NCI-H748 treated with DMSO at 0.1 percent for 48 hours (cell line): ENCODE measurements at places on chromosomes 2 and 18.
A peak's percentile ranks its signal among the peaks of the same experiment; 100 is the strongest.

GRCh38 chr18:45447355-45448265 lies 167.7 kb upstream of the SLC14A2 start:
- DNase-seq: no peak

GRCh38 chr2:232412986-232413385 lies 6.3 kb downstream of the ALPG start:
- DNase-seq: no peak

DNA sequence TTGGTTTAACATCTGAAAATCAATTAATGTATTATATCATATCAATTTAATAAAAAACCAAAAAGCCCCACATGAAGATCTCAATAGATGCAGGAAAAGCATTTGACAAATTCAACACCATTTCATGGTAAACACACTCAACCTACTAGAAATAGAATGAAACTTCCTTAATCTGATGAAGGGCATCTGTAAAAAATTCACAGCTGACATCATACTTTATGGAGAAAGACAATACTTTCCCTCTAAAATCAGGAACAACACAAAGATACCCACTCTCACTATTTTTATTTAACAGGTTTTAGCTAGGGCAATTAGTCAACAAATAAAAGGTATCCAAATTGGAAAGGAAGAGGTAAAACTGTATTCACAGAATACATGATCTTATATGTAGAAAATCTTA lies 303.0 kb upstream of the ZEB2 start:
- no peak for DNase-seq

- DNase-seq: no peak
Observed at GRCh38 chr2:231015478-231015877, 19.6 kb downstream of the SPATA3 start.

- no peak for DNase-seq
Observed at GRCh38 chr2:70121627-70122372, 34.5 kb downstream of the PCBP1 start.

DNA sequence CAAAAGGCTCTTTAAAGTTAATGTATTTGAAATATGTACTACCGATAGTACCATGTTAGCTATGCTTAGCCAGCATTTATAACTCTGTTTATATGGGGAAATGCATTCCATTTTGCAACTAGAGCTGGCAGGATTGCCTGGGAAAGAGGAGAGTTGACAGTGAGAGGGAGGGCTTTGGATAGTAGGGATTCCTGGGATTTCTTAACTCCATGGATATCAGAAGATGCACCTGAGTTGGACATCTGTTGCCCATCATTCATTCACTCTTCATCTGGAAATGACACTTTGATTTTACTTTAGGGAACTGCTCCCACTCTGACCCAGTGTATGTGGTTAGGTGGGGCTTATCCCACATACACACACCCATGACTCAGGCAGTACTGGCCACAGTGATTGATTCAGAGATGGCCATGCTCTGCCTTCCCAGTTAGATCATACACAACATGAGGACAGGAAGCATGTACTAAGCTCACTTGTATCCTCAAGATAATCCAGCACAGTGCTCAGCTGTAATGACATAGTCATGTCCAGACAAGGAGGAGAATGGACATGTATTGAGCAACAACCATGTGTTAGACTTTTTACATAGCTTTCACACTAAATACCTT lies 248.8 kb downstream of the MREG start:
- no peak for DNase-seq

GRCh38 chr18:39487932-39488331 lies 1922.3 kb upstream of the CELF4 start:
- peak; percentile 23 for DNase-seq

- DNase-seq: no peak
Observed at GRCh38 chr18:51089691-51090090, 59.7 kb downstream of the SMAD4 start.

DNA sequence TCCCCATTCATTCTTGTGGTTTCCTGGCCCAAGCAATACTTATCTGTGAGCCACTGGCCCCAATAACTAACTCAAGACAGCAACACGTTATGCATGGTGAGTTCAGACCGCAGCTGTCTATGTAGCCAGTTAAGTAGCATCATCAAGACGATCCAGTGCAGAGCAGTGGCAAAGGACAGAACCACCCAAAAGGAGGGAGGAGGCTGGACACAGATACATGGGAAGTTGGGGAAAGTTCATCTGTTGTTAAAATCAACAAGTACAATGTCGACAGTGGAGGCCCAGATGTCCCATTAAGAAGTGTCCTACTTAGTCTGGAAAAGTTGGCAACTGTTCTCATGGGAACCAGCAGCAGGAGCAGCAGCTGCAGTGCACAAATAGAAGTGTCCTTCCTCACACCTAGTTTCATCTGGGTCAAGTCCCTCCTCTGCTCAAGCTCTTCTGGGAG lies 106.9 kb upstream of the THOC1 start:
- no peak for DNase-seq

DNA sequence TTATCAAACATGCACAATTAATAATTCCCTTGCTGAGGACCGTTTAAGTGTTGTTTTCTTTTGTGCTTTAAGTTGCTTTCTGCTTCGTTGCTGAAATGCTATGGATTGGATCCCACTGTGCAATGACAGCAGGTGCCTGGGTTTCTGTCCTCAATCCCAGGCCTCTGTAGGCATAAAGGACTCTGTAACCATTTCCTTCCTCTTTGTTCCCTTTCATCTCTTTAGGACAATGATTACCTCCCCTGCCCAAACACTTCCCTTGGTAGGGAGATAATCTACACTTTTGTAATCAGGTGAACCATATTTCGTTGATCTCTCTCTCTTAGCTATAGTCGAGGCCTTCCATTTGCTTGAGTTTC lies 58.6 kb upstream of the LYPD6B start:
- DNase-seq: no peak

DNA sequence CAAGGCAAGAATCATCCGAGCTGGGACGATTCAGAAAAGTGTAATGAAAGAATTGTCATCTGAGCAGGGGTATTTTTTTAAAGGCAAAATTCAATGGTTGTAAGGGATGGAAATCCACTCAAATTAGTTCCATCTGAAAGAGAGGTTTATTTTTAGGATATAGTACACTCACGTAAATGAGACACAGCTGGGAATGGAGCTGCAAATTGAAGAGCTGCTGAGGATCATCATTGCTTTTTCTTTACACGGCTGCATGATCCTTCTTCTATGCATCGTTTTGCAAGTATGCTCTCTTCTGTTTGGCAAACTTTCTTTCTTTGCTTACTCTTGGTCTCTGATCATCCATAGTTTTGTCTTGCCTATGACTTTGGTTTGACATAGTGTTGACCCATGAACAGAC lies 27.4 kb upstream of the CUL3 start:
- no peak for DNase-seq

GRCh38 chr2:2842466-2842865 lies 511.4 kb upstream of the MYT1L start:
- no peak for DNase-seq

DNA sequence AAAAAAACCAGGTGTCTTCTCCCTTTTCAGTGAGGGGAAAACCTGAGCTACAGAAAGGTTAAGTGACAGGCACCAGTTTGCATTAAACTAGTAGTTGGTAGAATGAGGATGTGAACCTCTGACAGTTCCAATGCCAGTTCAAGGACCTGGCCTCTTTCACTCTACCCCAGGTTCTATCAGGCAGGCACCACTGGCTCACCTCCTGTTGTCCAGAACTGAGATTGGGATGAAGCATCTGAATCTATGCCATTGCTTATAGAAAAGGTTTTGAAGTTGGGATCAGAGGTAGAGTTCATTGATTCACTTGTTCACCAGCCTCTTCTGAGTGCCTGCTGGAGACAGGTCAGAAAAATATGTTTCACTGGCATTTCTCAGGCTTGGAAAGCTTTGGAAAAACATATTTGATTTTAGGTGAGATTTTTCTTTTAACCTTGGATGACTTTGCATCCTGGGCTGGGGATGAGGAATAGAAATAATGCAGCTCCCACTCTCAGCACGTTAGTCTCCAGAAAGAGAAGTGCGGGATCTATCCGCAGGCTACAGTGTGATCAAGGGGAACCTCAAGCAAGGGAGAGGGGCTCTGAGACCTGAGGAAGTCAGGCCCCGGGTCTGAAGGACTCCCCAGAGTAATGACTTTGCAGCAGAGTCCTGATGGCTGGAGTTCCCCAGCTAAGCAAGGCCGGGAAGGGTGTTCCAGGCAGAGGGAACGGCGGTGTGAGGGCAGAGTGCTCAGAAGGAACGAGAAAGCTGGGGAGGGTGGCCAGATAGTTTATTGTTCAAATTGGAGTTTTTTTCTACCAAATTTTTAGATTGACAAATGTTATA lies 250.3 kb downstream of the MYCN start:
- no peak for DNase-seq

- no peak for DNase-seq
Observed at GRCh38 chr2:124778076-124778475, 753.0 kb downstream of the CNTNAP5 start.

GRCh38 chr2:179513181-179513580 lies 248.5 kb upstream of the SESTD1 start:
- no peak for DNase-seq

DNA sequence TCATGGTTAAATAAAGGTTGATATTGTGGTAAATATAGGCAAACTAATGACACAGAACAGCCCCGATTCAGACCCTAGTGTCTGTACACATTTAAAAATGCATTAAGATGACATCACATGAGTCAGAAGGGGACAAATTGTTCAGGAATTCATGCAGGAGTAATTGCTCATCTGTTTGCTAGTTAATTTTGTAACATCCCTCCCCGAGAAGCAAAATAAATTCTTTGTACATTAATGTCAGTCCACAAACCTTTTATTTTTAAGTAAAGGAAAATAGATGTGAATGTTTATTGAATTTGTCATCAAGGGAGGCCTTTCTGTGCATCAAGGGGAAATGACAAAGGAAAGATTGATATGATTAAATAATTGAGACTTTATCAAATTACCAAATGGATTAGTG lies 69.9 kb downstream of the SH3BP4 start:
- no peak for DNase-seq

DNA sequence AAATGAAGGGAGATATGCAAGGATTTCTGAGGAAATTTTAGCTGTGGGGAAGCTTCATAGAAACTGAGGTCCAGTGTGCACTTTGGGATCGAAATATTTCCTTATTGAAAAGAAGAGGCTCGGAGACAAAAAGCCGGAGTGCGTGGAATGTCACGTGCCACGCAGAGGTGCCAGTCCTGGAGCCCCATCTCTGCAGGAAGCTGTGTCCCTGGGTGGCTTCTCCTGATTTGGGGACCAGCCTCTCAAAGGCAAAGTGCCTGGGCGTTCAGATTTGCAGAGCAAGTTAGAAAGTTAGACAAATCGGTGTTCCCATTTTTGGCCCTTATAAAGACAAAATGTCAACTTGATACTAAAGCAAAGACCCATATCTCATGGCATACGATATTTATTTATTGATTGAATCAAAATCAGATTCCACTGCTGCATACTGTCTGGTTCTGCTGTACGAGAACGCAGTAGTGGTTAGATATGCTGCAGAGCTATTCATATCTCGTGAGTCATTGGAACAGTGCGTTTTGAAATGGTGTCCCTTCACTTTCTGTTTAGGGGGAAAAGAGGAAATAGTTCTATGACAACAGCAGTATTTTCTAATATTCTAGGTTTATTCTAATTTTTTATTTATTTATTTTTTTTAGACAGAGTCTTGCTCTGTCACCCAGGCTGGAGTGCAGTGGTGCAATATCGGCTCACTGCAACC lies 9.1 kb upstream of the ATG16L1 start:
- DNase-seq: no peak

DNA sequence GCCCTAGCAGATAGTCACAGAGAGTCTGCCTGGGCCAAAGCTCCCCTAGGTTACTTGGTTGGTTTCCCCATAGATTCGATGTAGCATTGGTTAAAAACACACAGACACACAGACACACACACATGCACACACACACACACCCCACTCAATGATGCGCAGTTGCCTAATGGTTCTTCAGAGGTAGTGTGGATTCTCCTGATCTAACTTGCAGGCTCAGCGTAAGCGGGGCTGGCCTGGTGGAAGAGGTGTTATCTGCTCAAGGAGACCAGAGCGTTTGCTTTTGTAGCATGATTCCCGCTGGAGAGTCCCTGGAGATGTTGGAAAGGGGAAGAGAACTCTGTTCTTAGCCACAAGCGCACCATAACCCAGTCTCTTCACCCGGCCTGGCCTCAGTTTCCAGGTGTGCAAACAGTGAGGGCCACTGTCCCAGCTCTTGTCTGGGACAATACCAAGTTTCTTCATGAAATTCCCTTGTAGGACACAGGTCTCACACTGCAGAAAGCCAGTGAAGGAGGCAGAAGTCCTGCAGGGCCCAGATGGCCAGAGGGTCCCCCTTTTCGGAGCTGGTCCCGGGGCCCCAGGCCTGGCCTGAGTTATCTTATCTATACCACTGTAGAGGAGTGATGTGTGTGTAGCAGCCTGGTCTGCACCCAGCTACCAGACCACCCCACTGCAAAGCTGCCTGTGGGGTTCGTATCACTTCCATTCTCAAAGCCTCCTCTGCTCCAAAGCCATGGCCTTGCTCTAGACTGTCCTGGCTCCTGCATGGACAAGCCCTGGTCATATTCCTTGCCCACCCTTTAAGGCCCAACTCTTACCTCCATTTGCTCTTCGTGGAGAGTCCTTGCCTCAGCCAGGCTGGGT lies 3.7 kb downstream of the ACKR3 start:
- DNase-seq: no peak

DNA sequence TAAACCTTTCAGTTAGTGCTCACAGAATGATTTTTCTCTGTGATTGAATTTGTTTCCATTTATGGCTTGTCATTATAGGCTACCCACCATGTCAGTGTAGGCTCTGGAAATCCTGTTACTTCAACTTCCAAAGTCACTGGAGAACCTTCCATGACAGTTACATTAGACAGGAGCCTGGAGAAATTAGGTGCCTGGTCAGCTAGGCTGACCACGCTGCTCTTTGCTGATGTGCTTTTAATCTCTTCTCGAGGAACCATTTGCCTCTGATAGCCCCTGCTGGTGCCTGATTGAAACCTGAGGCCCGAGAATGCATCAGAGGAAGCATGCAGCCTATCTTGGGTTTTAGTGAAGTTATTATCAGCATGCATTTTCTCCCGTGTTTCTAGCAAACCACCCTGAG lies 29.6 kb upstream of the TTN start:
- no peak for DNase-seq

DNA sequence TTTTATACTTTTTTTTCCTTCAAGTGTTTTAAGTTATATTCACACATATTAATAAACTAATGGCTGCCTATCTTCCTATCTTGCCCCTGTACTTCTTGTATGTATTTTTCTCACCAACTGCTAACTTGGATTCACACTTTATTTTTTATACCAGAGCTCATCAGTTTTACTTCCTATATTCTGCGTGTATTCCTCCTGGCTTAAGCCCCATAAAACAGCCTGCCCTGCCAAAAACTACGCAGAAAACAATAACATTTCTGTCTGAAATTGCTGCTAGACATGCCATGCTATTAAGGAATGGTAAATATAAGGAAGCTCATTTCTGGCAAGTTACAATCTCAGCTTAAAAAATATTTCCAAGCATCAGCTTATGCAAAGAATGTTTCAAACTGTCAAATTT lies 172.3 kb downstream of the UBE2E3 start:
- DNase-seq: no peak

- DNase-seq: no peak
Observed at GRCh38 chr2:235127931-235128330, 176.1 kb downstream of the SH3BP4 start.
